Stimulated activated CD4-positive, alpha-beta T cell treated with anti-CD3 and anti-CD28 coated beads, Interleukin-1b, Interleukin-23, amount 100 ng/mL, for 1 hour (primary cell): ENCODE measurements at places on chromosomes 16 and 17.

GRCh38 chr17:34131386-34131785 lies 123.7 kb upstream of the CCL2 start:
- DNase-seq = no peak

DNA sequence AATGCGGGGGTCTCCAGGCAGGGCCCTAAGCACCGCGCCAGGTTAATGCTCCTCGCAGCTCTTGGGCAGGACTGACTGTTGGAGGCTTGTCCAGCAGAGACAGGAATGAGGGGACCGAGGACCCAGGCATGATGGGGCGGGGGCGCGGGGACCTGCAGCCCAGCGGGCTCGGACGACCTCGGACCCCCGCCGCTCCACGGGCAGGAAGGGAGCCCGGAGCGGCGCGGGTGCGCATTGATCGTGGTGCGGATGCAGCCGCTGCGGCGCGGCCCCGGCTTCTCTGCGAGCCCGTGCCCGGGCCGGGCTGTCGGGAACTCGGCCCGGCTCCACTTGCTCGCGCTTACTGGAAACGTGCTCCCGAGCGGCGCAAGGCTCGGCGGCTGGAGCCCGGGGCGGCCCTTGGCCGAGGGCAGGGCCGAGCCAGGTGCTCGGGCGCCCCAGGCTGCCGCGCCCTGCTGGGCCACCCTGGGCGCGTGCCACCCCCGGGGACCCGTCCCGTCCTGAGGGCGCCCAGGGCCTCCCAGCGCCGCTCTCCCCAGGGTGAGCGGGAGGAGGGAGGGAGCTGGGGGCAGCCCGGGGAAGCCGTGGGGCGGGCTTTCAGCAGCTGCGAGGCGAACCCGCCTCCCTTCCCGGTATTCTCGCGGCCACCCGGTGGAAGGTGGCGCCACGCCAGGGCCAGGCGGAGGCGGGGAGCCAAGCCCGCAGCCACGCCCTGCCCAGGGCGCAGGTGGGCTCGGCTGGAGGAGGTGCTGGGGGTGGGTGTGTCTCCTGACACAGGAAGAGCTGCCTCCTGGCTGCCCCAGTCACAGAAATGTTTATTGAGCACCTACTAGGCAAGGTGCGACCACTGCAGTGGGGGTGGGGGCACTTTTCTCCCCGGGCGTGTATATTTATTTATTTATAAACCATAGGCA lies 45.9 kb downstream of the SOCS3 start:
- DNase-seq = peak; percentile 39

GRCh38 chr17:78432226-78433012 lies 54.0 kb downstream of the PGS1 start:
- no peak for DNase-seq

DNA sequence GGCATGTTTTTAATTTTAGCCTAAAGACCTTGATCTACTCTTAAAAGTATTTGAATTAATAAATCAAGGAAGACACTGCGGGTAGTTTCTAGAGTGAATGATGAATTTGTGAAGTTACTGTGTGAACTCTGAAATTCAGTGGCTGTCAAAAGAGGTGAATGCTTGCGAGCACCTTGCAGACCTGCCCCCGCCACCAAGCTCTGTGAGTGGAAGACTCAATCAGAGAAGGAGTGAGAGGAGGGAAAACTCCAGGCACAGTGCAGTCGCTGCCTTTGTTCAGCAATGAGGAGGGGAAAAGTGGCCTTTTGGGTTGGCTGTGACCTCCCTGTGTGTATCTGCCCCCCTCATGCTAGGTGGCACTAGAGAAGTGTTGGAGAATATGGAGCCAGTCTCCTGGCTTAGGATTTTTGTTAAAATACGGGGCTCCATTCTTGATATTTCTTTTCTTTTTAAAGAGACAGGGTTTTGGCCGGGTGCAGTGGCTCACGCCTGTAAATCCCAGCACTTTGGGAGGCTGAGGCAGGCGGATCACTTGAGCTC lies 53.0 kb downstream of the LDHD start:
- no peak for DNase-seq

DNA sequence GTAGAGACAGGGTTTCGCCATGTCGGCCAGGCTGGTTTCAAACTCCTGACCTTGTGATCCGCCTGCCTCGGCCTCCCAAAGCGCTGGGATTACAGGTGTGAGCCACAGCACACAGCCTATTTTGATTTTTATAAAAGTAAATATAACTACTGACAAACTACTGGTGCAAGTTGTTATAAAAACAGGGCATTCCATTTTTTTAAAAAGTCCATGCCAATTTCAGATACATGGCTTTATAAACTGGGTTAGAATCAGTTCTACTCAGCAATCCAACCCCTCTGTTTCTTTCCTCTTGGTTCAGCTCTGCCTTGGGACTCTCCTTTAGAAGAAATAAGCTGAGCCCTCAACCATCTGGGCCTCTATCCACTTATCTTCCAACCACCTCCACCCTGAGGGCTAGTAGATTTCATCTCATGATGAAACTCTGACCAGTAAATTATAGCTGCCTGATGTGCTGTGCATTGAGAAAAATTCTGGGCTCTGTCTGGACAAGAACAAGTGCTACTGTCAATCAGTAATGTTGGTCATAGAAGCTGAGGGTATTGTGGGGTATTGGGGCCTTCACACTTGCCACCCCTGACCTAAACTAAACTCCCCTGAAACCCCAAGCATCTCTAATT lies 10.2 kb downstream of the RANBP10 start:
- DNase-seq = no peak

DNA sequence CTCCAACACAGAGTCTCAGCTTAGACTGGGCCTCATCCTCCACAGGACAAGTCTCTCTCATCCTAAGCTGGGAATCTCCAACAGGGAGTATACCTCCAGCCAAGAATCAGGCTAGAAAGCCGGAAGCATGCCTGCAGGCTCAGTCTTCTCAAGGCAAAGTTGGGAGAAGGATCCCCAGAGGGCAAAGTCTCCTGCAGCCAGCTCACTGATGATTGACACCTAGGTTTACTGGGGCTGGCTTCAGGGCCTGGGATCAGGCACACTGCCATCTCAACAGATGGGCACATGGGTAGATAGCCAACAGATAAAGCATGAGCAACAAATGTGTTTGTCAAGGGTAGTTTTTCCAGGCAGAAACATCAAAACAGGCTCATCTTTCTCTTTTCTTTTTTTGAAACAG lies 56.1 kb upstream of the TOX3 start:
- DNase-seq = no peak

DNA sequence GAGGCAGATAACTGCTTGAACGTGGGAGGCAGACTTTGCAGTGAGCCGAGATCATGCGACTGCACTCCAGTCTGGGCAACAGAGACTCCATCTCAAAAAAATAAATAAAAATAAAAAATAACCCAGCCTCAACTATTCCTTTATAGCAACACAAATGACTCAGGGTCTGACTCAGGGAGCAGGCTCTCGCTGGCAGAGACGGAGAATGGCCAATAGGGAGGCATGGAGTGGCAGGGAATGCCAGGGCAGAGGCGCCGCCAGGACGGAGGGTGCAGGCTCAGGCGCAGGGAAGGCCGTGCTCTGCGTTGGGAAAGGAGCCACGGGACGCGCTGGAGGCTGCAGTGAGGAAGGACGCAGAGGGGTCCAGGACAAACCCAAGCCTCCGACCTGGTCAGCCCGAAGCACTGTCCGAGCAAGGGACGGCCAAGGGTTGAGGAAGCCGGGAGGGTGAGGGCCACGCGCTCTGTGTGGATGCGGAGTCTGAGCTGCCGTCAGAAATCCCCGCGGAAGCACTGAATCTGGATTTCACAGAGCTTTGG lies 40.3 kb downstream of the PKD1 start:
- DNase-seq = no peak

DNA sequence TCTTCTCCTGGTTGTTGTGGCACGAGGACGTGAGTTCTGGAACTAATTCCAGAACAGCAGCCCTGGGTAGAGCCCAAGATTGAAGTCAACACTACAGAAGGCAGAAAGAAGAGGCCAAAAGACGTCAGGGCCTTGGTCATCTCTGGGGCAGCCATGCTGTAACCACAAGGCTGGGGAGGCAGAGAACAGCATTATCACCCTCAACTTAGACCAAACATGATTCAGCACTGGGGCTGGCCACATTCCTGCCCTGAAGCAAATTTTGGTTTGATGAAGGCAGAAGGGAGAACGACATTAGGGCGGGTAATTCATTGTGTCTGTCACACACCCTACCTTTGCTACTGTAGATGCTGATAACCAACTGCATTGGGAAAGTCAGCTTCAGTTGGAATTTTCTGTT lies 9.7 kb upstream of the ALOX15B start:
- no peak for DNase-seq

DNA sequence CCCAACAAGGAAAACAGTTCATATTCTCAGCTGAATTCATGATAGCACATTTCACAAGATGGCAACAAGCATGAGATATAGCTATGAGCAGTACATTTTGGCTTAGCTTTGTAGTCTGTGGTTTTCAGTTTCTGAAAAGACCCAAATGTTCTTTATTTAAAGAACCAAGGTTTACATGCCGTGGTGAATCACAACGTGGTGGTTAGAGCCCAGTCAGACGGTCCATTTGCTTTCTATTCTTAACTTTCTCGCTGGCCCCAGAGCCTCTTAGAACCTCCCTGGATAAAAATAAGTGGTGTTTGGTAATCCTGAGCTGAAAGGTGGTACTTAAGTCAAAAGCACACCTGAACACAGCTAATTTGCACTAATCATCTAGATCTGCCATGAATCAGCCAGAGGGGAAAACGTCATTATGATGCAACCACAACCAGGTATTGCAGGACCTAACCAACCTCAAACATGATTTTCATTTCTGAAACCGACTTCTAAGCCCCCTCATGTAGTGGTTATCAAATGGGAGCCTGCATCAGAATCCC lies 18.6 kb upstream of the HAPSTR1 start:
- DNase-seq = no peak

GRCh38 chr17:39132192-39132610 lies 19.2 kb downstream of the PLXDC1 start:
- no peak for DNase-seq

GRCh38 chr17:5011928-5012327 lies 14.2 kb downstream of the KIF1C start:
- DNase-seq = no peak
